ENCODE measurements at places on chromosomes 11 and 22. TPM values are rescaled to one million over a fixed set of nuclear protein-coding genes. Genes with fewer than 3 reads are reported as not detected.

The BIRC3 gene
- 1.1 TPM for polyA plus RNA-seq

The MIOX gene
- polyA plus RNA-seq, result 3.0 TPM

The OR10D3 gene
- not detected for polyA plus RNA-seq

The PLAAT3 gene
- polyA plus RNA-seq, result 22.2 TPM

The SLC17A6 gene
- not detected for polyA plus RNA-seq

The USP28 gene
- 50.8 TPM for polyA plus RNA-seq

The CHADL gene
- polyA plus RNA-seq, result 4.3 TPM

The MYH9 gene
- 318 TPM for polyA plus RNA-seq

The MS4A14 gene
- polyA plus RNA-seq, result 0.27 TPM

The KRTAP5-9 gene
- 0.59 TPM for polyA plus RNA-seq

The ACTN3 gene
- polyA plus RNA-seq, result 0.38 TPM

The TBC1D10A gene
- 9.3 TPM for polyA plus RNA-seq

The OR4C15 gene
- not detected for polyA plus RNA-seq

The NAALAD2 gene
- 16.8 TPM for polyA plus RNA-seq

The LUZP2 gene
- 1.7 TPM for polyA plus RNA-seq

The NLRP6 gene
- polyA plus RNA-seq, result 0.55 TPM

The ACR gene
- 0.27 TPM for polyA plus RNA-seq

The FOXR1 gene
- 0.14 TPM for polyA plus RNA-seq

The AIFM3 gene
- polyA plus RNA-seq, result 1.5 TPM

The CASP5 gene
- polyA plus RNA-seq, result not detected

The MYOD1 gene
- not detected for polyA plus RNA-seq

The NDUFS8 gene
- polyA plus RNA-seq, result 110 TPM

The SPDYC gene
- not detected for polyA plus RNA-seq

The TRIM49B gene
- polyA plus RNA-seq, result not detected

The OR51B4 gene
- polyA plus RNA-seq, result 0.27 TPM

The CRYBA4 gene
- not detected for polyA plus RNA-seq

The POLD3 gene
- polyA plus RNA-seq, result 34.2 TPM

The SOX6 gene
- 21.0 TPM for polyA plus RNA-seq

The SESN3 gene
- polyA plus RNA-seq, result 71.1 TPM

The TESMIN gene
- 18.3 TPM for polyA plus RNA-seq

The RASSF10 gene
- 23.2 TPM for polyA plus RNA-seq

The BID gene
- 14.2 TPM for polyA plus RNA-seq

The EHBP1L1 gene
- 21.1 TPM for polyA plus RNA-seq

The PHOX2A gene
- polyA plus RNA-seq, result not detected

The SCN2B gene
- 5.3 TPM for polyA plus RNA-seq

The CALCB gene
- 3.4 TPM for polyA plus RNA-seq

The DSCAML1 gene
- 4.4 TPM for polyA plus RNA-seq
